ENCODE measurements at places on chromosomes 4 and X.
A peak's percentile ranks its signal among the peaks of the same experiment; 100 is the strongest.

DNA sequence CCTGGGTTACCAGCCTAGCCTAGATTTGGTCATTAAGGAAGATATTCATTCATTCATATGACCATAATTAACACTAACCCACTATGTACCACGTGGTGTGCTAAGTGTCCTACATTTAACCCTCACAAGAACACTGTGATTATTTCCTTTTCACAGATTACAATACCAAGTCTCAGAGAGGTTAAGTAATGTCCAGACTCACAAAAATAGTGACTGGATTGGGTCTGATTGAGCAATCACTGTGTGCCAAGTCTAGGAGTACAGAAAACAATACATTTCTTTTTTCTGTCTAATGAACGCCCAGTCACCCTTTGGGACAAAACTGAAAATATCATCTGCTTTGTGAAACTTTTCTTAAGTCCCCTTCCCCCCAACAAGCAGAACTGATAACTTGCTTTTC is 7.6 kb upstream of the DLG3 start:
- DNase-seq: no peak

DNA sequence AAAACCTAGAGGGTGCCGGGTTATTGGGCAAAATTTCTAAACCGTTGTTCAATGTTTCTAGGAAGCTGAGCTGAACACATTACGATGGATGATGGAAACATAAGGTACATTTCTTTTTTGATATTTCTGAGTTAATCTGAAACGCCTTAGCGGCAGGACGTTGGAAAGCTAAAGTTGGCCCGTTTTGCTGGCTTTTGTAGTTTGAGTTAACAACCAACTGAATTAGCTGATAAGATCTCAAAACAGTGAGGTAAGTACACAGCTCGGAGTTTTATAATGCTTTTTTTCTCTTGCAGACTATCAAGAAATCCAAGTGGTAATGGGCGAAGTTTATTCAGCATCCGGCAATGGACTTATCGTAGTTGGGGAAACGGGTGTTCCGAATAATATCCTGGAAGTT is 73.5 kb downstream of the PRSS12 start:
- DNase-seq: peak; percentile 12

- DNase-seq: no peak
These were observed 71.7 kb downstream of the ENOX2 start for GRCh38 chrX:130831347-130831722.

- DNase-seq: no peak
These were observed 30.6 kb downstream of the PTTG2 start for GRCh38 chr4:37990731-37991245.

- no peak for DNase-seq
These were observed 20.5 kb downstream of the RELL1 start for GRCh38 chr4:37665333-37666320.

GRCh38 chrX:15204130-15204751 is 65.6 kb downstream of the ASB9 start:
- DNase-seq: no peak

- DNase-seq: no peak
These were observed 129.1 kb downstream of the CBR4 start for GRCh38 chr4:168880811-168881595.

GRCh38 chrX:96764864-96765263 is 80.2 kb downstream of the DIAPH2 start:
- DNase-seq: no peak

DNA sequence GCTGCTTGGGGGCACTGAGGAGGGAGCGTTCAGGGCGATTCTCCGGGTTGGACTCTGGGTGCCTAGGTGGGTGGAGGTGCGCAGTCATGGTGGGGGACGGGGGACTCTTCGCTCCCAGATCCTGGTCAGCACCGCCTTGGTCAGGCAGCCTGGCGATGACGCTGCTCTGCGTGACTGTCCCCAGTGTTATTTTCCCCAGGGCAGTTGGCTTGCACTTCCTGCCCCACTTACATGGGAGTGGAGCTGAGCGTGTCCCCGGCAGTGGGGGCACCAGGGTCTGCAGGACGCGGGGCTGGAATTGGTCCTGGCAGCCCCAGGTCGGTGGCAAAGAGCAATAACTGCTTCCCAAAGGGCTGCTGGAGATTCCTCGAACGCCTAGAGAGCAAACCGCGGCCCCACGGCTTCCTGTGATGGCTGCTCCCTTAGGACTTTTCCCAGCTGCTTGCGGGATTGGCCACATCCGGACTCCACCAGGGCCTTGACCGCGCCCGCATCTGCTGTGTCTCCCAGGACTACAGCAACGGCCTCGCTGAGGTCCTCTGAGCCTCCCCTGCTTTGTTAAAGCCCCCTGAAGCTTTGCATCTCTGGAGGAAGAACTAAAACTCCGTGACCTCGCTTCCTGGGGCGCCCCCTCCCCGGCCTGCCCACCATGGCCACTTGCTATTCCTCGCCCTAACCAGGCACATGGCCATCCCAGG is 35.3 kb upstream of the GPR78 start:
- no peak for DNase-seq

- DNase-seq: no peak
These were observed 1.8 kb downstream of the NOP14 start for GRCh38 chr4:2961421-2961810.

DNA sequence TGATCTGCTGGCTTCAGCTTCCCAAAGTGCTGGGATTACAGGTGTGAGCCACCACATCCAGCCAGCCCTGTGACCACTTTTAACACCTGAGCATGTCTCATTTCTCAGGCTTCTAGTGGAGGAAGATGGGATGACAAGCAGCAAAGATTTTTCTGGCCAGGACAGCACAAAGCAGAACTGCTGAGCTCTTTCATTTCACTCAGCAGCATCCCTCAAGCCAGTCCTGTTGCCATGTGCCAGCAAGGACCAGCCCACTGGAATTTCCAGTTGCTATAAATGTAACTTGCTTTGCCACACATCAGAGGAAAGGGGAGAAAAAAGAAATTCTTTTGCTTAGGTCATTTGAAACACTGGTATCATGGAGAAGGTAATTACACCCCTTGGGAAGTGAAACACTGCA is 75.9 kb downstream of the SLC9A7 start:
- DNase-seq: peak; percentile 12

DNA sequence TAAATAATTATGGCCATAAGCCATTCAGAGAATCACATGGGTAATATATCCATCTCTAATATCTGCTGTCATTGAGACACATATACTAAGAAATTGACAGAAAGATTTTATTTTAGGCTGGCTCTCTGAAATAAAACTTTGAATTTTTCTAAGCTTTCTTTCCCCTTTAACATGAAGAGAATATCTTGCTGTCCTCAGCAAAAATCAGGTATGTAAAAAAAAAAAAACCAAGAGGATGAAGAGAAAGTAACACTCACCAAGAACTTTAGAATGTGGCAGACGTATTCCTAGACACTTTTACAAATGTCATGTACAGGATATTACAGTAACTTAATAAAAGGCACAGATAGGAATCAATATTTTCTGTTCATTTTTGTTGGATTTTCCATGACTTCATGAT is 65.8 kb downstream of the EPHA5 start:
- DNase-seq: no peak

DNA sequence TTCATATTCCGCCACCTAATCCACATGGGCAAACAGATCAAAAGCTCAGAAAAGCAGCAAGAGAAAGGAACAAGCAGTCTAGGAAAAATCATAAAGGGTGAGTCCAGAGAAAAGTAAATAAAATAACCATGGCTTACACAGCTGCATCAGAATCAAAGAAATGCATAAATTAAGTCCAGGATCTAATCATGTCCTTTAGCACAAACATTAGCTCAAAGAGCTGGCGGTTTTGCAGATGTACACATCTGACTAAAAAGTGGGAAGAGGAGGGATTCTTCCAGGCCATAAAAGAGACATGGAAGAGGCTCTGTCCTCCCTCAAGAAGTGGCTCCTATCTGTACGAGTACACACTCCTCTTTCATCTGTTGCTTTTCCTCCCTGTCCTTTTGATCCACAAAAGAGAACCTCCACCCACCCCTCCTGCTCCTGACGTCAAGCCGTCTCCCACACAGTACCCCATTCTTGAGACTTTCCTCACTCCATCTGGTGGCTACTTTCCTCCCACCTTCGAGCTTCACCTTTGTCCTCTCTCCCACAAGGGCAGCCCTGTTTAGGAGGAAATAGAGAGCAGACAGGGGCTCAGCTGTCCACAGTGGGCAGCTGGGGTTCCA is 92.5 kb downstream of the RASL11B start:
- no peak for DNase-seq

DNA sequence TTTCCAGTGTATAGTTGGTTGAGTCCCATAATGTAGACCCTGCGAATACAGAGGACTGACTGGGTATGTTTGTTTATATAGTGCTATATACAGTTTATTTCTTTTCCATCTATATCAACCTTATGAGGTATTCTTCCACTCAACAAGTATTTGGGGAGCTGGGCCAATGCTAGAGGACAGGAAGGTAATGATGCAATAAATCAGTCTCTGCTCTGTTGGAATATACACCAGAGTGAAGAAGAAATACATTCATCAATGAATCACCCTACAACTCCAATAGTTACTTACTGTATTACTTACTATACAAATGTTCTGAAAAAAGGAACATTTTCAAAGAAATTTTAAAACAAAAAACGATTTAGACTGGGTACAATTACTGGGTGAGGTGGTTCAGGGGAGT is 2.1 kb upstream of the ARSJ start:
- DNase-seq: peak; percentile 63

GRCh38 chr4:66097218-66097617 is 426.9 kb upstream of the EPHA5 start:
- DNase-seq: no peak

GRCh38 chr4:124943145-124943889 is 230.8 kb upstream of the ANKRD50 start:
- DNase-seq: peak; percentile 93

- DNase-seq: no peak
These were observed 10.9 kb downstream of the RTL5 start for GRCh38 chrX:72120837-72121236.

DNA sequence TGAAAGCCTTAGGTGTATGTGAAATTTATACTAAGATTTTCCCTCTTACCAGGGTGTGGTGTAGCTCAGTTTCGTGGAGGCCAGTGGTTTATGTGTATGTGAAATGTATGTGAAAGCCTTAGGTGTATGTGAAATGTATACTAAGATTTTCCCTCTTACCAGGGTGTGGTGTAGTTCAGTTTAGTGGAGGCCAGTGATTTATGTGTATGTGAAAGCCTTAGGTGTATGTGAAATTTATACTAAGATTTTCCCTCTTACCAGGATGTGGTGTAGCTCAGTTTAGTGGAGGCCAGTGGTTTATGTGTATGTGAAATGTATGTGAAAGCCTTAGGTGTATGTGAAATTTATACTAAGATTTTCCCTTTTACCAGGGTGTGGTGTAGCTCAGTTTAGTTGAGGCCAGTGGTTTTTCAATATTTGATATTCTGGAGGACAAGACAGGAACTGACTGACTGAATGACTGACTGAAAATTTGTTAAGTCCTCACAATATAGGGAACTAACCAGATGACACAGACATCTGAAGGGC is 143.7 kb downstream of the NEXMIF start:
- DNase-seq: no peak

DNA sequence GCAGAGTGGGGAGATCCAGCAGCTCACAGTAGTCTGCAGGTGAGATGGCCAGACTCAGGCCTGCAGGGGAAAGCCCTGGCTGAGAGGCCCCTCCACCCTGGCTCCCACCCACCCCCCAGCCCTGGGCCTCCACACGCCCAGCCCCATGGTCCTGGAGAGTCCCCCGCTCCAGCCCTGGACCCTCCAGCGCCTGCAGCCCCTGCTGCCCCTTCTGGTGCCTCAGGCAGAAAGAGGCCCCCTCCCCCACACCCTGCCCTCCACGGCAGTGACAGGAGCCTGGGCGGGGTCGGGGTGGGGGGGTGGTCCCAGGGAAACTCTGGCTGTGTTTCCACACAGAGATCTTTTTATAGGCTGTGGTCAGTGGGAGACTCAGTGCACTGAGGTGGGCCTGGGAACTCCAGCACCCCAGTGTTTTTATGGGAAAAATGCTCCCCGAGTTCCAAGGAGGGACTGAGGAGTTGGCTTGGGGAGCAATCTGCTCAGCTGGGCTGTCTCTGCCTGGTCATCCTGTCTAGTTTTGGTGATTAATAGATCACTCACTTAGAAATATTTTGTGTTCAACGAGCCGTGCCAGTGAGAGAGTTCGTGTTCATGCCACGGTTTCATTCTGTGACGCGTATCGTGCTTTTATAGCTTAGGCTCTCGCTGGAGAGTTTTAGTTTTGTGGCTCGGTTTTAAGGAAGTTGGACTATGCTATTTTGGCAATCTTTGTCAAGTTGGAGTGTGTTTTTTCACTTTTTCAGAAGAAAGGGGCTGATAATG is 53.1 kb upstream of the HGFAC start:
- DNase-seq: peak; percentile 83

DNA sequence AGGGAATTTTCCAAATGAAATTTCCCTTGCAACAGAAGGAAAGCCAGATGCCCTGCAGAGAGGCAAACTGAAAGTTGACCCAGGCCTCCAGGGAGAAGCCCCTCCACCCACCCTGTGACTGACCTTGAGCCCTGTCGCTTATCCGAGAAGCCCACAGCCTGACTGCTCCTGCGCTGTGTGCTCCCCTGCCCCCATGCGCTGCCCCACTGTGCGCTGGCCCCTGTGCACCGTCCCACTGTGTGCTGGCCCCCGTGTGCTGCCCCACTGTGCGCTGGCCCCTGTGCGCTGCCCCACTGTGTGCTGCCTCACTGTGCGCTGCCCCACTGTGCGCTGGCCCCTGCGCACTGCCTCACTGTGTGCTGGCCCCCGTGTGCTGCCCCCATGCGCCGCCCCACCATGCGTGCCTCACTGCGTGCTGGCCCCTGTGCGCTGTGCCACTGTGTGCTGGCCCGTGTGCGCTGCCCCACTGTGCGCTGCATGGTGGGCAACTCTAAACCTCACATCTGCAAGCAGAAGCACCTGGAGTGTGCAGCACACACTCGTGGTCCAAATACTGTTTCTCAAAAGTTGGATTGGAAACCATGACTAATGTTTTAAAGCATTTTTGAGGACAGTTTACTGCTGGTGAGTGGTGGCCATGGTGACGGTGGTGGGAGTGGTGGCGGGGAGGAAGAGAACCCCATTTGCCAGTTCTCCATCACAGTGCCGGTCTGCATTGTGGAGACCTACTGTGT is 8.3 kb upstream of the GRPEL1 start:
- no peak for DNase-seq

- peak; percentile 75 for DNase-seq
These were observed 41.6 kb downstream of the ARHGAP10 start for GRCh38 chr4:147773261-147774184.

- peak; percentile 18 for DNase-seq
These were observed 61.6 kb downstream of the GASK1B start for GRCh38 chr4:158111241-158111640.

GRCh38 chr4:147683188-147683591 is 773 bp downstream of the PRMT9 start:
- DNase-seq: peak; percentile 44

DNA sequence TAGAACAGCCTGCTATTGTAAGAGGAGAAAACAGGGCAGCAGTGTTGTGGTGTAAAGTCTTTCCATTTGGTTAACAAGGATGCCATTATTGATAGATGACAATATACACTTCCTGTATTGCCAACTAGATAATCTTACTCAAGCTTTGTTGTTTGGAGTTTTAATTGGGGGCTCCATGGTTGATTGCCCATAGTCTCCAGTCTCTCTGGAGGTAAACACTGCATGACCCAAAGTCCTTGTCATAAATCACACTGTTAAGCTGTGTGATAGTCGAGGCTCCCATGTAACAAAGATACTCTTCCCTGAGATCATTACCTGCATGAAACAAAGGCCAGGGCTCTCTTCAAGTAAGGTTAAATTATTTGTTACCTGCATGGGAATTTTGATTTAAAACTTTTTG is 394.6 kb downstream of the C4orf33 start:
- no peak for DNase-seq
